Stimulated activated CD4-positive, alpha-beta T cell treated with anti-CD3 and anti-CD28 coated beads, Interleukin-4, amount 100 ng/mL, for 48 hours (primary cell): ENCODE measurements at places on chromosomes 12 and 14.

- no peak for DNase-seq
Measured at GRCh38 chr12:57816855-57817151, 1.7 kb downstream of the AVIL start.

GRCh38 chr12:47835831-47836155, 16.1 kb upstream of the HDAC7 start:
- DNase-seq, result no peak

GRCh38 chr14:61192989-61193388, 88.1 kb downstream of the TMEM30B start:
- DNase-seq, result no peak

GRCh38 chr14:20798932-20799331, 3.7 kb downstream of the RNASE1 start:
- no peak for DNase-seq

DNA sequence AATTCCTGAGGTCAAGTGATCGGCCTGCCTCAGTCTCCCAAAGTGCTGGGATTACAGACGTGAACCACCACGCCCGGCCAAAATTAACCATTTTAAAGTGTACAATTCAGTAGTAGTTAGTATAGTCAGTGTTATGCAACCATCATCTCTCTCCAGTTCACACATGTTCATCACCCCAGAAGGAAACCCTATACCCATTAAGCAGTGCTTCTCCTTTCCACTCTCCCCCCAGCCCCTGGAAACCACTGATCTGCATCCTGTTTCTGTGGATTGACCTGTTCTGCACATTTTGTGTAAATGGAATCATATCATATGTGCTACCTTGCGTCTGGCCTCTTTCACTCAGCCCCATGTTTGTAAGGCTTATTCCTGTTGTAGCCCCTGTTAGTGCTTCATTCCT, 52.2 kb downstream of the PHETA1 start:
- DNase-seq, result no peak

DNA sequence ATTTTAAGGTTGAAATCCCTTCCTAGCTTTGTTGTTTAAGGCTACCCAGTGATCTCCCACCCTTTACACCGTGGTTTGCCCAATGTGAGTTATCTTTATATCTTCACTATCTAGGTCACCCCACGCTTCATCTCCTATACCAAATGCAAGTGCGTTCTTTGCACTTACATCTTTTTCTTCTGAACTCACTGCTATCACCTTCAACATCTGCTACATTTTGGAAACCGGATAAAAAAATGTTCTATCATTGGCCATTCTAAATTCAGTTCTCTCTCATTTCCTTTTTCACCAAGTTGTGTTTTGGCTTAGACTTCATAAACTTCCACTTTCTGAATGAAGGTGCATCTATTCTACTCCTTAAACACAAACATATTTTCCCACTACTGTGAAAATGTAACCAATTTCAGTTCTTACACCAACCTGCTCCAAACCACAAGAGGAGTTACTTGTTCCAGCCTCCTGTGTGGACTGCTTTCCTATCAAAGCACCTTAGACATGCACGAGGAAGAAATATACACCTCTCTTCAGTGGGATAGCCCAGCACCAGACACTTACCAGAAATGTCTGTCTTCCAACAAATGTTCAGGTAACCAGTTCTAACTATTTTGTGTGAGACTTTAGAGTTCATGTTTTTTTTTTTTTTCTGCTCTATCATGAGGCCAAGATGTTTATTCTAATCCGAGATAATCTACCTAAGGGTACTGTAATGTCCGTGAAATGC, 21.9 kb downstream of the CLEC9A start:
- DNase-seq, result no peak

- no peak for DNase-seq
Measured at GRCh38 chr14:58797010-58797429, 159.3 kb downstream of the DACT1 start.

GRCh38 chr12:93957870-93958269, 190.5 kb upstream of the PLXNC1 start:
- DNase-seq, result no peak

- no peak for DNase-seq
Measured at GRCh38 chr12:56776654-56777053, 13.5 kb downstream of the HSD17B6 start.

DNA sequence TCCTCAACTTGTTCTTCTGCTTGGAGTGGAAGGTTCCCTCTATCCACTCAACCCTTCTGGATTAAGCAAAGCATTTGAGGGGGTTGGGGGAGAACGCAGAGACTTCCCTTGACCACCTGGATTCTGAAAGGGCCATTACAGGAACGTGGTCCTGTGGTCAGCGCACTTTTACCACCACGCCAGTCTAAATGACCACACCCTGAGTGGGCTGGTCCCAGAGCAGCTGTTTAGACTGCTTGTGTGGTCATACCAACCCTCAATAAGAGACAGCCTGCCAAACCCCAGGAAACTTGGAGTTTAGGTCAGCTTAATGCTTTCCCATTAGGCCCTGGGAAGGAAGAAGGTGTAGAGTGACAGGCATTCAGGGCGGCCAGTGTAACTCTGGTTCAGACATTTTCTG, 165.5 kb upstream of the ATP2B1 start:
- DNase-seq, result no peak

- DNase-seq, result no peak
Measured at GRCh38 chr12:70648831-70649230, 11.6 kb upstream of the PTPRB start.

- no peak for DNase-seq
Measured at GRCh38 chr12:114286145-114286544, 119.8 kb downstream of the TBX5 start.

- no peak for DNase-seq
Measured at GRCh38 chr12:65605019-65605418, 219.3 kb upstream of the HMGA2 start.

GRCh38 chr14:58765418-58765831, 127.7 kb downstream of the DACT1 start:
- no peak for DNase-seq

DNA sequence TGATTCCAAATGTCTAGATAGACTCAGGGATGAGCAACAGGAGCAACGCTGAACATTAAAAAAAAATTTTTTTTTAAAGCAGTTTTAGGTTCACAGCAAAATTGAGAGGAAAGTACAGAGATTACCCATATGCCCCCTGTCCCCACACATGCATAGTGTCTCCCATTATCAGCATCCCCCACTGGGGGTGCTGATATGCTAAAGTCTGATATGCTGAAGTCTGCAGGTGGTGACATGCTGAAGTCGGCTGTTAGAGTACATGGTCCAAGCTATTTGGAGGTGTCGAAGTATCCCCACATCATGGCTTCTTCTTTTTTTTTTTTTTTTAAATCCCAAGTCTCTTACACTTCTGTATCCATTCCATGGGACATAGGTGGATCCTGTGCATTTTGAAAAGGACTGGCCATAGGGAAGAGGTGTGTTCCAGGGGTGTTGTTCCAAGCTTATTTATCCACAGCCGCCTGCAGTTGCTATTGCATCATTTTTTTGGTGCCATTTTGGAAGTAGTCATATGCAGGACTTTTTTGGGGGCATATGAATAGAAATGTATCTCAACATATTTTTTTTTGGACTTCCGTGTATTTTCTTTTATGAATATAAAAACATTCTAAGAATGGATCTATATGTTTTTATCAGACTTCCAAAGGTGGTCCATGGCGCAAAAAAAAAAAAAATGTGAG, 19.0 kb upstream of the MIS18BP1 start:
- no peak for DNase-seq

- no peak for DNase-seq
Measured at GRCh38 chr14:32312010-32312331, 17.1 kb upstream of the AKAP6 start.

DNA sequence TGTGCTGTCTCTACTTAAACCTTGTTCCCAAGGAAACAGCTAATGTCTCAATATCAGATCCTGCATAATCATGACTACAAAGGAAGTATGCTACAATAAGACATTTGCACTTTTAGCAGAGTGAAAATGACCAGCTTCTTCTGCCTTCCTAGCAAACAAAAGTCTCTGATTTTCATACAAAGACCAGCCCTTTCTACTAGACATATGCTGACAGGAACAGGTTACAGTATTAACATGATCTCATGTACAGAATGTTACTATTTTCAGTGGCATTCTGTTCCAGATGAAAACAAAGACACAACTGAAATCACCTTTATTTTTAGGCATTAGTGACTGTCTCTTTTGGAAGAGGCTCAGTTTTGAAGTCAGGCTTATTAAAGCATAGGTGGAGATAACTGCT, 228.6 kb downstream of the MED13L start:
- DNase-seq, result no peak
